Right ventricle myocardium inferior (tissue), 1 donor: ENCODE measurements at places on chromosomes 12 and 14. TPM values are rescaled to one million over a fixed set of nuclear protein-coding genes. Genes with fewer than 3 reads are reported as not detected.

GRCh38 chr12:63042646-63043045, 107.7 kb upstream of the PPM1H start:
- no peak for DNase-seq

- no peak for DNase-seq
Measured at GRCh38 chr14:73263606-73264005, 26.3 kb downstream of the PAPLN start.

DNA sequence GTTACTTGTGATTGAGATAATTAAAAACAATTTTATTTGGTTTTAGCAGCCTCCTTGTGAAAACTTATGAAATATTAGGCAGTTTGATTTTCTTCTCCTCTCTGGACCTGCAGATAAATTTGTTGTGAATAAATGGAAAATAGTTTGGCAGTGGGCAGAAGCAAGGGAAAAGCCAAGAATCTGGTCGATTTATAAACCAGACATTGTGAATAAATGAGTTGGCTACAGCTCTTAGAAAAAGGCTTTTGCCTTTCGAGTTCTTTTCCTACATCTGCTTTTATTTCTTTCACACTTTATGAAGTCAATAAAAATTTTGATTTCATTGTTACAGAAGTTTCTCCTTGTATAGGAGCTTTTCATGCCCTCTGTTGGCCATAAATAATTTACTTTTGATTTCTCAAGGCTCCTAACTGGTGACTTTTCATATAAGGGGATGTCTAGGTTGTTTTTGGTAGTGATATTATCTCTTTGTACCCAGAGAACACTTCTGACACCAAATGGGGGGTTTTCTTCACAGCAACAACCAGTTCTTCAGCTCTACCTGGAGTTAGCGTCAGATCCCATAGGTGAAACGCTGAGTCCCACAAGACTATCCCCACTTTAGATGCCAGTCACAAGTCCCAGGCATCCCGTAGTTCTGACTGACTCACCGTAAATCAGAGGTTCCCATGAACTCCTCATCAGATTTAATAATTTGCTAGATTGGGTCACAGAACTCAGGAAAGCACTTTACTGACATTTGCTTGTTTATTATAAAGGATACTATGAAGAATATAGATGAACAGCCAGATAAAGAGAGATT, 136.5 kb upstream of the DNM1L start:
- DNase-seq, result no peak

GRCh38 chr14:54535646-54536045, 25.9 kb downstream of the CGRRF1 start:
- no peak for DNase-seq

GRCh38 chr12:112891093-112892024, 15.4 kb upstream of the OAS1 start:
- DNase-seq, result no peak

- DNase-seq, result peak; percentile 90
Measured at GRCh38 chr12:111766608-111767361, at the start of gene ALDH2. TSS of gene ALDH2 (plus strand) at chr12:111766933. CDS start at chr12:111766983, 50 bp downstream.

GRCh38 chr12:65536876-65537681, 258.6 kb downstream of the MSRB3 start:
- DNase-seq, result no peak

DNA sequence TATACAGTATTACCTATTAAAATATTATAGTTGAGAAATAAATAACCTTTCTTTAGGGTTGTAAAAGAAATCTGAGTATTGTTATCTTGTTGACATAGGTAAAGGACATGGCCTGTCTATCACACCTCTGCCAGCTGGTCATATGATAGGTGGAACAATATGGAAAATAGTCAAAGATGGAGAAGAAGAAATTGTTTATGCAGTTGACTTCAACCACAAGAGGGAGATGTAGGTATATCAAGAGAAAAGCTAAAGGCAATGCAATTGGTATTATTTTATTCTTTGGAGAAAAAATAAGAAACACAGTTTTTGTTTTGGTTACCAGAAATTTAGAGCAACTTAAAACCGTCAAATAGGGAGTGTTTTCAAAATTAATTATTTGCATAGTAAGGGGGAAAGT, 13.5 kb downstream of the CPSF2 start:
- DNase-seq, result no peak

- DNase-seq, result no peak
Measured at GRCh38 chr12:120121766-120122293, 5.3 kb upstream of the RAB35 start.

DNA sequence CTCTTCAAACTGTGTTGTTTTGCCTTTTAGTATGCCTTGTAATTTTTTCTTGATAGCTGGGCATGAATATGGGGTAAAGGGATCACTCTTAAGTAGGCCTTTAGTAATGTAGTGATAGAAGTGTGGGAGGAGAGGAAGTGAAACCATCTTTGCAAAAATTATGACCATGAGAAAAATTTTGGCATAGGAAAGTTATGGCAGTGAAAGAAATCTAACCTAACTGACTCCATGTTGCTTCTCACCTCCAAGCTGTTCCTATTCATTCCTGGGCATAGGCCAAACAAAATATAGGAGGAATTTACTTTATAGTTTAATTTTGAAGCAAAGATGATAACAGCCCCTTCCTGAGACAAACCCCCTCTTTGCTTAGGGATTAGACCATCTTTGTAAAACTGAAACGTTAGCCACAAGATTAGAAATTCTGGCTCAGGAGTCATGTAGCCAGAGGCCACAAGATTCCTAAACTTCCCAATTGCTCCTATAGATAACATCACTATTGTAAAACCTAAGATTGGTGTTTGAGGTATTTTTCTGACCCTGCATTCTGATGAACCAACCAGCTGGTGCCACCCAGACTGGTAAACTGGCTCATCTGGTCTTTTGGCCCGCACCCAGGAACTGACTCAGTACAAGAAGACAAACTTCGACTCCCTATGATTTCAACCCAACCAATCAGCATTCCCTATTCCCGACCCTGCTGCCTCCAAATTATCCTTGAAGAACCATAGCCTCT, 45.8 kb downstream of the CRADD start:
- DNase-seq, result no peak

- DNase-seq, result no peak
Measured at GRCh38 chr14:33918256-33918655, 32.6 kb downstream of the EGLN3 start.

- no peak for DNase-seq
Measured at GRCh38 chr12:85310456-85311076, 30.5 kb downstream of the ALX1 start.

Gene KRT82
- not detected for total RNA-seq

Gene TAS2R42
- total RNA-seq, result not detected

Gene SIX6
- not detected for total RNA-seq

GRCh38 chr14:88321692-88322503, 1.2 kb downstream of the KCNK10 start:
- no peak for DNase-seq

Gene CAPZA3
- not detected for total RNA-seq

- DNase-seq, result no peak
Measured at GRCh38 chr14:29706700-29707099, 220.9 kb downstream of the PRKD1 start.

Gene KRT5
- 0.16 TPM for total RNA-seq

Gene HOXC5
- total RNA-seq, result not detected

Gene NEK9
- total RNA-seq, result 102 TPM
